ENCODE measurements at places on chromosomes 2 and 18.

DNA sequence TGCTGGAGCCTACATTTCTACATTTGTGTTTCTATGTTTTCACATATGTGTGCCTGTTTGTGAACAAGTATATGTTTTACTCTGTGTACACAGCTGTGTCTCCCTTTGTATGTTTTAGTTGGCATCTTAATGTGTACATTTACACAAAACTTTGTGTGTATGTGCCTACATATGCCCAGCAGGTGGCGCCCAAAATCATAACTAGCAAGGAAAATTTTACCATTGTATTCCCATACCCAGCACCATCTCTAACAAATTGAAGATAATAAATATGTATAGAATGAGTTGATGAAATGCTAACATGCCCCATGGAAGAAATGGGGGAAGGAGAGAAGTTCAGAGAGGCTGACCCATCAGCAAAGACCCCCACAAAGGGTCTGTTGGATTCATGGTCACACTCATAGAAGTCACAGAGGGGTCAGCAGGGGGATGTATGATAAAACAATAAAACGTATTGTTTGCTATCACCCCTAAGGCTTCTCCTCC is 48.1 kb downstream of the PKDCC start:
- peak; percentile 80 for DNase-seq

- DNase-seq = no peak
Measured at GRCh38 chr2:240833724-240834285, 13.8 kb upstream of the KIF1A start.

- DNase-seq = no peak
Measured at GRCh38 chr2:240369335-240369734, 66.1 kb upstream of the GPC1 start.

DNA sequence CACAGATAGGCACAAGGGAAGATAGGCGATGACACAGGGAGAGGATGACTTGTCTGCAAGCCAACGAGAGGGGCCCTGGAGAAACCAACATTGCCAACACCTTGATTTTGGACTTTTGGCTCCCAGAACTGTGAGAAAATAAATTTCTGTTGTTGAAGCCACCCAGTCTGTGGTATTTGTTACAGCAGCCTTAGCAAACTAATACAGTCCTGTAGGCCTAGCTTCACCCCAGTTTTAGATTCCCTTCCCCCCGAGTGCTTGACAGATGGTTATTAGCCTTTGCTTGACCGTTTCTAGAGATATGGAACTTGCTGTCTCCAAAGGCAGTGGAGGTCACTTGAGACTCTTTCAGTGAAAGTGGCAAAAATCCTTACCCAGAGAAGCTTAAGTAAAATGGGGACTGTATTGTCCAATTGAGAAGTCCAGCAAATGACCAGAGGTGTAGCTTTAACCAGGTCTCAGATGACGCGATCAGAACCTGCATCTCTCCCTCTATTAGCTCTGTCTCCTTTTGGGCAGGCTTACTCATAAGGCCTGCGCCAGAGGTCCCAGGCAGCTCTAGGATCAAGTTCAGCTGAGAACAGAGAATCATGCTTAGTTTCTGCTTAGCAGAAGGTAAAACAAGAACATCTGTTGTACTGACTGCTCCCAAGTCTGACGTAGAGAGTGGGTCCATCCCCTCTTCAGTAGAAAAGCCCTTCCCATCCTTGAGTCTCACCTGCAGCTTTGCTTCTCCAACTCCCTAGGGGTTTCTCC is 50.4 kb downstream of the MFSD6 start:
- no peak for DNase-seq

GRCh38 chr2:40551081-40551480 is 99.2 kb upstream of the SLC8A1 start:
- no peak for DNase-seq

GRCh38 chr2:50748671-50749070 is 283.3 kb downstream of the NRXN1 start:
- no peak for DNase-seq

DNA sequence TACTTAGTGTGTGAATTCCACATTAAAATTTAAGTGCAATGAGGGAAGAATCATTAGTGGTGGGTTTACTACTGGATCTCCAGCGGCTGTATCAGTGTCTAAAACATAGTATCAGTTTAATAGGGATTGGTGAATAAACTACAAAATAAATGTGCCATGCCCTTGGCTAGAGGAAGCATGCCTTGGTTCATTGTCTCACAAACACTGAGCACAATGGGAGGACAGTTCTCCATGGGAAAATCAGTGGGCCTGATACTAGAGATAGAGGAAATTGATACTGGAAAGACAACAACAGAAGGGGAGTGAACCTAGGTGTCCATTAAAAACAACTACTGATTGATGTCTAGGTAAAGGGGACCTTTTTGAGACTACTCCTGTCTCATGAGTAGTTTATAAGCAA is 971.6 kb downstream of the SUCLG1 start:
- no peak for DNase-seq

GRCh38 chr18:45662468-45662867 is 47.2 kb downstream of the SLC14A2 start:
- DNase-seq = no peak

DNA sequence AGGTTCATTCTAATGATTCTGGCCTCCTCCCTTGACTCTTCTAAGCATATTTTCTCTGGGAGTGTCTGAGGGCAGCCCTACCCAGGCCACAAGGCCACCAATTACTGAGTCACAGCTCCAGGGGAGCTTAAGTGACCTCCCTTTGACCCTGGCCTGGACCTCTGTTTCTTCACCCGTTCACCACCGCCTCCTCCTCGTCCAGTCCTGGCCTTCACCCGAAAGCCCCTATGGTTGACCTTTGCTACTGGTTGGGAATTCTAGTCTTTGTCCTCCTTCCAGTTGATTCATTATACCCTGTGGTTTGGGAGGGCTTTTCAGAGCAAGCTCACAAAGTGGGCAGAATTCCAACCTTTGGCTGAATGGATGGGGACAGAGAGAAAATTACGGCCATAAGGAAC is 72.6 kb downstream of the NRP2 start:
- no peak for DNase-seq

DNA sequence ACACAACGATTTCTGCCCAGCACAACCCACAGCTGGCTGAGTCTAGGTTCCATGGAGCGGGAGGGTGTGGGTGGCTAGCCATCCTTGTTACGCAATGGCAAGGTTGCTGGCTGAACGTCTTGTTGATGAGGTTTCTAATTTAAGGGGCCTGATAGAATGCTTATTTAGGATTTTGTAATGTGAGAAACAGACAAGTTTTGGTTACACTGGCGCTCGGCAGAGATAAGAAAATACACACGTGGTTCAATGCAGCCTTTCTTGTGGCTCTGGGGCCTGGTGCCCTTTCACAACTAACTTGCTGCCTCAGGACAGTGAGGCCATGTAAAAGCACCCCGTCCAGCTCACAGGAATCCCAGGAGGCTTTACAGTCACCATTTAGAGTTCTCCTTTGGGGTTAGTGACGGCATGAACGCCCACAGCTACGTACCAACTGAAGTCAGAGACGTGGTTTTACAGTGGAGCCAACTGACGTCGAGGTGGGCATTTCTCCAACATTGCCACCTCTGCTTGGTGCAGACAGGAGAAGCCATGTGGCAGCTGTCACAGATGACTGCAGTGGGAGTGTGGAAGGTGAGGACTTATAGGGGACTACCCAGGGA is 29.7 kb upstream of the PIEZO2 start:
- no peak for DNase-seq

- DNase-seq = no peak
Measured at GRCh38 chr2:216107760-216108159, 1.4 kb upstream of the XRCC5 start.

GRCh38 chr18:58297198-58297597 is 253.2 kb downstream of the NEDD4L start:
- no peak for DNase-seq

- DNase-seq = no peak
Measured at GRCh38 chr2:241863536-241863954, 4.9 kb upstream of the PDCD1 start.

DNA sequence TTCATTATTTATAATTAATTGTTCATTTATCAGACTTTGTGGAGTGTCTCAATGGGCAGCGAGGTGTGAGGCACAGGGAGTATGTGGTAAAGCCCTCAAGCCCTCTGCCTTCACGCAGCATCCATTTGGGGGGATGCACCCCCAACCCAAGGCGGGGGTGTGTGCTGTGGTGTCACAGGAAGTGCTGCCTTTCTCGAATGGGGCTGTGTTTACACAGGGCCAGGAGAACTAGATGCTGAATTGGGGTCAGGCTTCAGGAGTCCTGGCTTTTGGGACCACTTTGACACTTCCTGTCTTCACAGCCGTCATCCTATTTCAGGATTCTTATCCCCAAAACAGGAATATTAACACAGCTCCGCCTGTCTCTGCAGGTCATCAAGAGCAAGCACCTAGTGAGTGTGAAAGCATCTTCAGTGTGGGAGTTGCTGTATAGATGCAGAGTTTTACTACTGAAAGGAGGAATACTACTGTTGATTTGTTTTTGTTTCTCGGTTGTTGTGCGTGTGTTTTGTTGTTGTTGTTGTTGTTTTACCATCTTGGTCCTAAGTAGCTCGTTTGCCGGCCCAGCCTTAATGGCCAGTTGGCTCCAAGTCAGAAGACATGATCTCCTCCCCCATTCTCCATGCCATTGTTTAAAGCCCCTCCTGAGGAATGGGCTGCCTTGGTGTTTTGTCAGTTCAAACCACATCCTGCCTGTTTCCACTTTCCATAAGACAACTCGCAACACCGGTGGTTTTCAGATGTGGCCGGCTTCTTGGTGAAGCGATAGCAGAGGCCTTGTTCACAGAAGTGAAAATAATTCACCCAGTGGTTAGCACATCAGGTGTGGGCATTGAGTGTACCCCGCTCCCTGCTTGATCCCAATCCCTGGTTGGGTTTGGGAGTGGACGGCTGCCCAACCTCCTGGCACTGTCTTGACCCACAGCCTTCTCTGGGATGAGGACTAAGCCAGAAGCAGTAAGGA is 221.3 kb downstream of the BCL2 start:
- peak; percentile 5 for DNase-seq

GRCh38 chr2:196516564-196516963 is 123.0 kb upstream of the CCDC150 start:
- DNase-seq = no peak

DNA sequence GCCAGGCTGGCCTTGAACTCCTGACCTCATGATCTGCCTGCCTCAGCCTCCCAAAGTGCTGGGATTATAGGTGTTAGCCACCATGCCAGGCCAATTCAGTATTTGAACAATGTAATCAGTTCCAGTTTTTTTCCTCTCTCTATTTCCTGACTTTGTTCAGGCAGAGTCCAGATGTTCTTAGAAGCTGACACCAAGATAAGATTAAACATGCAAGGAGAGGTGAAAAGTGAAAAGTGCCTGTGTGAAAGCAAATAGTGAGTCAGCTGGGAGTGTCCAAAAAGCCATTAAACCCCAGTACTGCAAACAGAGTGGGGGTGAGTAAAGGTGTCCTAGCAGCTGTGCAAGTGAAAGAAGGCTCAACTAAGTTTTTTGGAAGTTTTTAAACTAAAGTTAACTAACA is 231.5 kb downstream of the PTH2R start:
- no peak for DNase-seq

DNA sequence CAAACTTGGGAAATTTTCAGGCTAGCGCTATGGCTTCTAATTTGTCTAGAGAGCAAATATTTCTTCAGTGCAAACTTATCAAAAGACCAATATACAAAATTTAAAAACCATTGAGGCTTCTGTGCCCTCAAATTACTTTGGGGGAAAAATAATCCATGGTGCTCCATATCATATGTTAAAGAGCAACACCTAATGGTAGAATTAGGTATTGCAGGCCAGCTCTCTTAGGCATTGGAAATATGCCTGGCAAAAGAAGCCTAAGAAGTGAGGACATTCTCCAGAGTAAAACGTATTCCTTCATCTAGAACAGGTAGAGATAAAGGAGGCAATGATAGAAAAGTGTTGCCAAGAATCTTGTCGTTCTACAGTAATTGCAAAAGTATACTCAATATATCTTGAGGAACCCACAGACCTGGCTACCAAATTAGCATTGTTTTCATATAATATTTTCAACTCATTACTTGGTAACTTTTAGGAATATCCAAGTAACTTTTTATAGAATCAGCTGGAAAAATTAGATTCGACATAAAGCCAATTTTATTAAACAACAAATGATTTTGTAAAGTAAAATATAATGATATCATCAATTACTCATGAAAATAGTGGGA is 401.1 kb downstream of the BCL11A start:
- DNase-seq = peak; percentile 61

DNA sequence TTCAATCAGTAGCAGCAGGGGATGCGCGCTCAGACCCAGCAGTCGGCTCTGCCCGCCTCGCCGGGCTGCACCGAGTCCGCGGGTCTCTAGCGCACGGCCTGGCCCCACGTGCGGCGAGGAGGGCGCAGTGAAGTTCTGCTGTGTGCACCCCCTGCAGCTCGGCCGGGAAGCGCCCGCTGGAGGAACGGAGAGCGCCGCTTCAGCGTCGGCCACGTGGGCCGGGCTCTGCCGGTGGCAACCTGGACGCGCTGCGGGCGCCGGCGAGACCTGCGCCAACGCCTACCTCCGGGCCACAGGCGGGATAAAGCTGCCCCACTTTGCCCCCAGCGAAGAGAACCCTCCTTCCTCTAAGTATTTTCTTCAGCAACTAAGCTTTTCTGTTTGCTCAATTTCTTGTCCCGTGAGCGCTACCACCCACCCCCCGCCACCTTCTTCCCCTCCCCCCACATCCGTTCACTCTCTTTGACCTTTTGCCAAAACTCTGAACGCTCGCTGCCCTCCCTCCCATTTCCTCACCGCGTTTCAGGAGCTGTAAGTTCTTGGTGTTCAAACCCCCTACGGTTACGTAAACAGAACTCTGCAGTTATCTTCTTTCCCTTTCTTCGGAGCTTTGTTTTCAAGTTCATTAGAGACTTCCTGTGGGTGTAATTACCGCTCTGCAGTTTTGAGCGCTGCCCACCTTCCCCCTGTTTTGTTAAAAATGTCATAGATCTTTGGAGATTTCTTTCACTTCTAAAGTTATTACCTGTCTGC is 42.6 kb upstream of the EDAR start:
- peak; percentile 21 for DNase-seq

DNA sequence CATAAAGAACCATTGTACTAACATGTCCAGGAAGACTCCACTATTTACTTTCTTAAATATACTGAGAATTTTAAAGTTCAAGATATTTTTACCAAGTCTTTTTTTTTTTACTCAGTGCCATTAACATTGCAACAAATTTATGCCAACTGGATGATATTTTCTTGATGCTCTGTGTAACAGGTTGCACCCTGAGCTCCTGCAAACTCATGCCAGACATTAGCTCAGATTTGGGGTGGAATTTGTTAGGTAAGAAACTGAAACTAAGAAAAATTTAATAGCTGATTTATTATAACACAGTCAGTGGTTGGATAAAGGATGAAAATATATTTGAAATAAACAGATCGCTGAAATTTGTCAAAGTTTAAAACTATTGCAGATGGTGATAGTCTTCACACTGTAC is 228.6 kb upstream of the SPHKAP start:
- no peak for DNase-seq

- no peak for DNase-seq
Measured at GRCh38 chr2:204645018-204645773, 99.9 kb downstream of the PARD3B start.
